GM12891 (cell line): ENCODE measurements at places on chromosomes 1 and 21.

- DNase-seq, result no peak
These were observed 231.1 kb downstream of the PBX1 start for GRCh38 chr1:164790081-164790480.

- no peak for DNase-seq
These were observed 19.7 kb upstream of the SELE start for GRCh38 chr1:169753549-169753948.

DNA sequence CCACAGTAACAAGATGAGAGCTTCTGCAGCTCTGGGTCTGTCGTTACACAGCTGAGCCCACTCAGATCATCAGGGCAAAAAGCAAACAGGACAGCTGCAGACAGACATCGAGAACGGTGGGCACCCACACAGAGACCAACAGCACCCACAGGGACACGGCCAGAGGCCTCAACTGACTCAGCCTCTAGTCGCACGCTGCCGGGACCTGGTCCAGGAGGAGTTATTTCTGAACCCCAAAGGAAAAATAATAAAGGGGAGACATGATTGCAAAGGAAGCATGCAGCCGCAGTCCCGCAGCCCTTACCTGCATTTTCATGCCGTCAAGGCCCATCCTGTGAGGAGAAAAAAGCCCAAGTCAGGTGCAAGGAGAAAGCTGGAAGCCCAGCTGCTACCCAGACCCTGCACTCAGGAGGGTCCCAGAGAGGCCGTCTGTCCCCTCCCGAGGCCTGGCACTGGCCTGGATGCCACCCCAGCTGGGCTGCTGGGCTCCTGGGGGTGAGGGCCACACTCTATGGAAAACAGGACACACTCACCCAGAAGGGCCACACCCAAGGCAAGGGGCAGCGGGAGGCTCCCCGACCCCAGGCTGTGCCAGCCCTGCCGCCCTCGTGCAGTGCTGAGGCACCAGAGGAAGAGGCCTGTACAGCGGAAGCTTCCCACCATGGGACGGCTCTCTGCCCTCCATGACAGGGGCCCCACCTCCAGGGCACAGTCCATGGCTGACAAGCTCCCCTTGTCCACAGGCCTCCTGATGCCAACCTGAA, 15.7 kb downstream of the LSS start:
- no peak for DNase-seq

GRCh38 chr1:8512504-8512903, 194.6 kb downstream of the SLC45A1 start:
- DNase-seq, result no peak

GRCh38 chr1:110004583-110004982, 20.0 kb downstream of the AHCYL1 start:
- no peak for DNase-seq

GRCh38 chr1:59927213-59927612, 640 bp upstream of the CYP2J2 start:
- DNase-seq, result no peak

DNA sequence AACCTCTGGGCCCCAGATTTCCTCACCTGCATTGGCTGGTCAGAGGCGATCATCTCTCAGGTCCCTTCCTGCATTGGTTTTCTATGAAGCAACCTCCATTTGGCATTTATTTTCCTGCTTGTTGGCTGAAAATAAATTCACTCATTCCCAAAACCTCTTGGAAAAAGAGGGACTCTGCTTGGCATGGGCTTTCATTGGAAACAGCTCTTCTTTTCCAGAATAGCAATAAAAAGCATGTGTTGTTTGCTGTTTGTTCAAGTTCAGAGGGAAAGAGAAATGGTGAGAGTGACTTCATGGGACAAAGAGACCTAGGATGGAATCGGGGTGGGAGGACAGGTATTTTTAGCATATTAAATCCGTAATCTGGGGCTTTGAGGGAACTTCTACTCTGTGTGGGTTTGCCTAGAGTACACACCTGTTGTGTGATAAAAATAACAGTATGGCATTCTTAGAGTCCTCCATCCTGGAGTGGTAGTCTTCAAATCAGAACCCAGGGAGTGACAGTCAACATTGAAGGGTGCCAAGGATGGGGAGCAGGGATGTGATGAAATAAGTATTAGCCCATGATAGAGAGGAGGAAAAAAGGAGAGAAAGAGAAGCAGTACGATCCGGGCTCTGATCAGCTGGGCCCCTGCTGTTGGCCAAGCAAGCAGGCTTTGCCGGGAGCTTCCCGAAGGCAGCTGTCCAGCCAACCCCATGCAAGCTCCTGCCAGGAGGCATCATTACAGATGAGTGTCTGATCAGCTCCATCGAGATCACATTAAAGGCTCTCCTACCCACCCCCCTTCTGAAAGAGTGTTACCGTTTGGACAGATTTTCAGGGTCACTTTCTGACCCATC, 131.9 kb upstream of the NFIA start:
- no peak for DNase-seq

- DNase-seq, result no peak
These were observed 8.2 kb downstream of the ERI3 start for GRCh38 chr1:44346878-44347277.

DNA sequence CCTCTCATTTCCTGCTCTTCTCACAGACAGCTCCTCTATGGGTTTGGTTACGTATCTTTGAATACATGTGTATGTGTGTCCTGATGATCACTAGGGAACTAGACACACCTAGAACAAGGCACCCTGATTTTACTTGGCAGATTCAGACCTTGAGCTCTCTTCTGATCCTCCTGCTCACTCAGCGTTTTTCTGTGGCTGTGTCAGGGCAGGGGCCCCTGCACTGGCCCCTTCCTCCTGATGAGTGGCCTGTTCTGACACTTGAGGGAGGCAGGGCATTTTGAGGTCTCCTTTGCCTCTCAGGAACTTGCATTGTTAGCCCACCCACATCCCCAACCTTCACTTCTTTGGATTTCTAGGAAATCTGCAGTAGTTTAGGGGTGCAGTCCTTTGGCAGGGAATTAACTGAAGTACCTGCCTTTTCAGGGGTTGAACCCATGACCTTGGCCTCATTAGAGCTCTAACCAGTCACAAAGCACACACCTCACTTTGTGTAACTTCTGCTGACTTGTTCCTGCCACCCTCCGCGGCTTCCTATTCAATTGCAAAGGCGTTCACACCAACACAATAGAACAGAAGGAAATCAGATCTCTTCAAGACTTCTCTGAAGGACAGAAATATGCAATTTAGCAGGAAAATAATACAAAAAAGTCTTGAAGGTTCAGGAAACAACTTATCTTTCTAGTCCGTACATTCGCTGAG, 8.8 kb downstream of the SMYD2 start:
- DNase-seq, result no peak

DNA sequence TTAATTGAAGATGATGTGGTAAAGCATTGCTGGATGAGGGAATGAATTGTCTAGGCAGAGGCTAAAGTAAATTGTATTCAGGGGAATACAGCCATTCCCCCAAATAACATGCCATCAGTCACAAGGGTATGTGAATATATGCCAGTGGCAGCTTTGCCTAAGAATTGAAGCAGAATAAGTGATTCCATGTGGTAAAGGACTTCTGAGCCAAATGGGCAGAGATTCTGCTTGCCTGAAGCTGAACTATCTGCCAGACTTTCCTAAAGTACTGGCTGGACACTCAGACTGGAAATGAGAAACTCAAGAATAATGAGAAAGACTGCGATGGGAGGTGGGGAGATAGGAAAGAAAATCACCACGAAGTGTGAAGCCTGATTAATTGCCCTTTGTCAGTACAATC, 2.4 kb downstream of the LIX1L start:
- DNase-seq, result no peak

DNA sequence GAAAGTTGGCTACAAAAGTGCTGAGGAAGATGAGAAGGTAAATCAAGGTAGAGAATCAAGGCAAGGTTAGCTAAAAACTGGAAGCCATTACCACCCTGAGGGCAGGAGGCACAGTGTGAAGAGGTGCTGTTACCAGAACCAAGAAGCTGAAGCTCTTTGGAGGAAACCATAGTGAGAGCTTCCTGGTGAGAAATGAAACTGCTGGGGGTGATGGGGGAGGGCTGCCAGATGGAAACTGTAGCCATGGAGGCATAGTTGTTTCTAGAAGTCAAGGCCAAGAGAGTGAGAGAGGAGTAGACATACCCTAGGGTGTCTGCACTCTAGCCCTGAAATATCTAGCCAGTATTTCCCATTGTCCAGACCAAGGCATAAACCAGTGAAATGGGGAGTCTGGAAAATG, 28.7 kb downstream of the IFI44 start:
- peak; percentile 5 for DNase-seq

- DNase-seq, result no peak
These were observed 7.5 kb downstream of the SLC19A1 start for GRCh38 chr21:45534636-45535331.

- no peak for DNase-seq
These were observed 1.2 kb upstream of the LHX9 start for GRCh38 chr1:197915862-197916499.

DNA sequence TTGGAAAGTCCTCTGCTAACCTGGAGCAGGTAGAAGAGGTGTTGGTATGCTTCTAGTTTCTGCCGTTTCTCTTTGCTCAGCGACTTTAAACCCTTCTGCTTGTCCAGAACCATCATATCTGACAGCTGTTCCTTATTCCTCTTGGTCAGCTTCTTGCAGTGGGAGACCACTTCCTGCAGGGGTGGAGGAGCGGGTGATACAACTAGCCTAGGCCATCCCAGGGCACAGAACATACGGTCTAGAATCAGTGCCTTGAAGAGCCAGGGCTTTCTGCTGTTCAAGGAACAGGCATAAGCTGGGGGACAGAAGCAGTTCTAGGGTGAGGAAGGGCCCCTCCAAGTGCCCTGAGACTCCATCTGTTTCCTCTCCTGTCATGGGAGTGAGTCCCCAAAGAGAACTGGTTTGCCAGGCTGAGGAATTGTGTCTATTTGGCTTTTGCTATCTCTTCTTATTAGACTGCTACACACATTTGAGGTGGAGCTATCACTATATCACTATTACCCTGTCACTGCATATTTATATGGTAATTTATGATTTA, 32.5 kb downstream of the IQGAP3 start:
- DNase-seq, result no peak

DNA sequence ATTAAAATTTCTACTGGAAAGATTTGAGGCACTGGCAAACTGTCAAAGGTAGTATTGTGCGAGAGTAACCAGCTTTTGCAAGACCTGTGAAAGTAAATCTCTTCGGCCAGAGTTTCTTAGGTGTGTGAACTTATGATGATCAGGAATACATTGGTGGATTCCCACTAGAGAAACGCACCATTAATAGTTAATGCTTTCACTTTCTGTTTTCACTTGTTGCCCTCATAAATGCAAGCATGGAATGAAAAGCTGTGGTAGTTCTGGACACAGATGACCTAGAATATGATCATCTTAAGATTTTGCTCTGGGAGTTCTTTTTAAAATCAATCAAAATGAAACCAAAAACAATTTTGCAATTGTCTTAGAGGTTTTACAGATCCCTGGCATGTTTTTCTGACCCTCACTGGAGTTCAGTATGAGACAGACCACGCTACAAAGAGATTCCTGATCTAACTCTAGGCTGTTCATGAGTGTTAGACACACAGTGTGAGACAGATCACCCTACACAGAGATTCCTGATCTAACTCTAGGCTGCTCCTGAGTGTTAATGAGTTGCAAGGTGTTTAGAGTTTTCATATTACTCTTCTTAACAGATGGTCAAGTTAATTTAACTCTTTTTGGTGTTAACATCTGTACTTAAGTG, 98.8 kb downstream of the SDCCAG8 start:
- DNase-seq, result no peak

- DNase-seq, result no peak
These were observed 647 bp upstream of the SPRR1A start for GRCh38 chr1:152983234-152983633.

DNA sequence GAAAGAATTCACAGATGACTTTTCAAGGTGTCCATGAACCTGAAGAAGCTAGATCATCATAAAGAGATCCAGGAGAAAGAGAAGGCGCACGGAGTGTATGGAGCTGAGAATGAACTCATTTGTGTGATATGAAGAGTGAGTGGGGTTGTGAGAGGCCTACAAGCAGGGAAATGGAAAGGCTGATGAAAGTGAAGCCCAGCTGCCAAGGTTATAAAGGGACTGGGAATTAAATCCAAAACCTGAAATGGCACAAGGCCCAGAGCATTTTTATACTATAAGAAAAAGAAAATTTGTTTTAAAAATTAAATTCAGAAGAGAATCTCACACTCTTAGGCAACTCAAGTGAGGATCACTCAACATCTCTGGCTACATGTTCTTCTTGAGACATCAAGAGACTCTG, 43.4 kb downstream of the HSD3B1 start:
- no peak for DNase-seq

GRCh38 chr1:85822696-85823095, 114.5 kb upstream of the ZNHIT6 start:
- DNase-seq, result no peak

DNA sequence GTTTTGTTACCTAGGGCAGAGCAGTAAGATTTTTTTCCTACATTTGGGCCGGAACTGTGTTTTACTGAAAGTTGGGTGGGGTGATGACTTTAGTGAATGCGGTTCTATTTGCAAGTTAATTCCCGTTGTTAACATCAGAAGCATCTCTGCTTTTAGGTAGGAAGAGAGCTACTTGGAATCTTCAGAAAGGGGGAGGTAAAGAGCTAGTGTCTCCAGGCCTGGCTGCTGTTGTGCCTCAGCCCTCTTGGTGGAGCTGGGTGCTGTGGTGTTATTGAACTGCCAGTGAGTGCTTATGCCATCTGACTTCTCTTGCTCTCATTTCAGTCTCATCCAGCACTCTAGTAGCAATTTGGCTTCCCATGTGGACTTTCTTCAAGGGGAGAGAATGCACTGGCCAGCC, 3.4 kb downstream of the KDM4A start:
- no peak for DNase-seq

GRCh38 chr1:101039245-101039644, 13.7 kb upstream of the DPH5 start:
- DNase-seq, result no peak

GRCh38 chr1:18599086-18599485, 31.6 kb upstream of the PAX7 start:
- DNase-seq, result no peak

DNA sequence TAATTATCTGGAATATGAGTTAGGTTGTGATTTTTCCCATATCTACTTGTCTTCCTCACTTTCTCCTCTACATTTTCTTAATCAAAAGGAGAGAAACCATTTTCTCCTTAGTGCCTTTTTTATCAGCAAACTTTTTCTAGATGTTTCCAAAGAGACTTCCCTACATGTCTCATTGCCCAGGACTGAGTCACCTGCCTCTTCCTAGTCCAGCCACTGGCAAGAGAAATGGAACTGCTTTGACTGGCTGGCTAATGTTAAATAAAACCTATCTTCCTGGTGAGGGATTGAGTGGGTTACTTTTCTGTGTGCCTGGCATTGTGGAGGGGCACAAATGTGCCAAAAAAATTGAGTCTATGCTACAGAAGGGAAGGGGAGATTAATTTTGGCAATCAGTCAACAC, 52.1 kb upstream of the CD5L start:
- no peak for DNase-seq

DNA sequence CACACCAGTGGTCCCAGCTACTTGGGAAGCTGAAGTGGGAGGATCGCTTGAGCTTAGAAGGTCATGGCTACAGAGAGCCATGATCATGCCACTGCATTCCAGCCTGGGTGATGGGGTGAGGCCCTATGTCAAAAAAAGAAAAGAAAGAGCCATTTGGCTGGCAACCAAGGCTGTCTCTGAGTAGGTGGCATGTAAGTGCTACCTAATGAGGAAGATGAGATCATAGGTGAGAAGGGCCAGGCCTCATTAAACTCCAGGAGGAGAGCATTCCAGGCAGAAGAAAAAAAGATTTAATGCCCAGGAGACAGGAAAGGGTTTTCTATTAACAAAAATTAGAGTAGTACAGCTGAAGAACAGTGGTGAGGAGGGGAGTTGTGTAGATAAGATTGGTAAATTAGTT, 103.4 kb upstream of the ZNF678 start:
- no peak for DNase-seq

GRCh38 chr1:243253926-243254232, 1.2 kb downstream of the CEP170 start:
- DNase-seq, result no peak
